DMS53 (cell line): ENCODE measurements at places on chromosomes 16 and 17.
A peak's percentile ranks its signal among the peaks of the same experiment; 100 is the strongest.

DNA sequence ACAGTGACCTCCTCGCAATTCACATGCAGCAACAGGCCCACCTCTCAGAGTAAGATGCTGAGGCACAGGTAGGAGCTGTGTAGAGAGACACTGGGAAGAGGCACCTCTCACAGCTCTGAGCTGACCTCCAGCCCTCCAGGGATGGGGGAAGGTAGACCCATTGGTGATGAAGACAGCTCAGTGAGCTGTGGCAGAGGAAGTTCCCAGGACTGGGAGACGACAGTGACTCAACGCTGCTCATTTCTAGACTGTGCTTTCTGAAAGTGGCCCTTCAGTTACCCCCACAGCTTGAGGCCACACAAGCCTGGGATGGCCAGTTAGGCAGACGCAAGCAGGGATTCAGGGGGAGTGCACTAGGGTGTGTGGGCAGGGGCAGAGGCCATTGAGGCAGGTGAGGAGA lies 2073.2 kb downstream of the TP53TG3F start:
- no peak for DNase-seq

DNA sequence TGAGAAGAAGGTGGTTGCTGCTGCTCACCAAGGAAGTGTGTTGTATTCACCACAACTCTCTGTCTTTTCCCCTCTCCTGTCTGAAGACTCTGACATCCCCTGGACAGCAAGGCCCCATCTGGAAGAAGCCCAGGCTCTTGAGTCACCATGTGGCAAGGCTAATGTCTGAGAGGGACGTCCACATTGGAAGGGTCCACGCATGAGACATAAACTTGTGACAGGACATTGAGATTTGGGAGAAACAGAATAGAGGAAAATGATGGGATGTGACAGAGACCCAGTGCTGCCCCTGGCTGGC lies 176.5 kb downstream of the IRF8 start:
- no peak for DNase-seq

- no peak for DNase-seq
Observed at GRCh38 chr17:18267927-18268711, 7.7 kb downstream of the MIEF2 start.

- DNase-seq: no peak
Observed at GRCh38 chr17:51189628-51190027, 23.4 kb downstream of the NME2 start.

DNA sequence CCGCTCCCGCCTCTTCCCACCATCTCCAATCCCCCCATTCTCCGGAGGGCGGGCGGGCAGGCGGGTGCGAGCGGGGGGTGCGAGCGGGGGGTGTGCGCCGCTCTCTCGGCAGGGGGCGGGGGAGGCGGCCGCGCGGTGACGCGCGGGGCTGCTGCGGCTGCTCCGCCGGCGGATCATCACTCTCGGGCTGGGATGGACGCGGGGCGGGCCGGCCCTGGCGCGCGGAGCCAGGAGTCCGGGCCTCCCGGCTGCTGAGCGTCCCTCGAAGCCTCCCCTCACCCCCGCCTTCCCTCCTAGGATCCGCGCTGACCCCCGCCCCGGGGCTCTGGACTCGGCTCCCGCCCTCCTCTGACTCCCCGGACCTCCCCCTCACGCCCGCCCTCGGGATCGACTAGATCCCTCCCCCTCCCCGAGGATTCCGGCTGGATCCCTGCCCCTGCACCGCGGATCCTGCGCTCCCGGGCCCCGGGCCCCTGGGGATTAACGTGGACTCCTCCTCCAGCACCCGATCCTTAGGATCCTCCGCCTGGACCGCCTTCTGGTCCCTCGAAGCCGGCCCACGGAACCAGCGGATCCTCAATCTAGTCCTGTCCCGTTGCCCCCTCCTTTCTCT lies 946 bp upstream of the TMEM256 start:
- DNase-seq: peak; percentile 92

GRCh38 chr16:68731637-68732036 lies 5.5 kb upstream of the CDH1 start:
- DNase-seq: no peak

DNA sequence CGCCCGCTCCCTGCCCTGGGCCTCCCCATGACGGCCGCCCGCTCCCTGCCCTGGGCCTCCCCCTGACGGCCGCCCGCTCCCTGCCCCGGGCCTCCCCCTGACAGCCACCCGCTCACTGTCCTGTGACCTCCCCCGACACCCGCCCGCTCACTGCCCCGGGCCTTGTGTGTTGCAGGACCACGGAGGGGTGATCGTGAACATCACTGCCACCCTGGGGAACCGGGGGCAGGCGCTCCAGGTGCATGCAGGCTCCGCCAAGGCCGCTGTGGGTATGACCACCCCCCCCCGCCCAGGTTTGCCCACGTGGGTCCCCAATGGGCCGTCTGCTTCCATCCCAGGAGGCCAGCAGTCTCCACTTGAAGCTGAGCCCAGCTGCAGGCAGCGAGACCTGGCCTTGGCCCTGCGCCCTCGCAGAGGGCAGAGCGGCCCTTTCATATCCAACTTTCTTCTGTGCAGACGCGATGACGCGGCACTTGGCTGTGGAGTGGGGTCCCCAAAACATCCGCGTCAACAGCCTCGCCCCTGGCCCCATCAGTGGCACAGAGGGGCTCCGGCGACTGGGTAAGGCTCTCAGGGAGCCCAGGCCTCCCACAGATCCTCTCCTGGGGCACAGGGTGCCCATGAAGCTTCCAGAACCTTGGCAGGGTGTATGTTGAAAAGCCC lies 9.0 kb downstream of the DECR2 start:
- DNase-seq: no peak

DNA sequence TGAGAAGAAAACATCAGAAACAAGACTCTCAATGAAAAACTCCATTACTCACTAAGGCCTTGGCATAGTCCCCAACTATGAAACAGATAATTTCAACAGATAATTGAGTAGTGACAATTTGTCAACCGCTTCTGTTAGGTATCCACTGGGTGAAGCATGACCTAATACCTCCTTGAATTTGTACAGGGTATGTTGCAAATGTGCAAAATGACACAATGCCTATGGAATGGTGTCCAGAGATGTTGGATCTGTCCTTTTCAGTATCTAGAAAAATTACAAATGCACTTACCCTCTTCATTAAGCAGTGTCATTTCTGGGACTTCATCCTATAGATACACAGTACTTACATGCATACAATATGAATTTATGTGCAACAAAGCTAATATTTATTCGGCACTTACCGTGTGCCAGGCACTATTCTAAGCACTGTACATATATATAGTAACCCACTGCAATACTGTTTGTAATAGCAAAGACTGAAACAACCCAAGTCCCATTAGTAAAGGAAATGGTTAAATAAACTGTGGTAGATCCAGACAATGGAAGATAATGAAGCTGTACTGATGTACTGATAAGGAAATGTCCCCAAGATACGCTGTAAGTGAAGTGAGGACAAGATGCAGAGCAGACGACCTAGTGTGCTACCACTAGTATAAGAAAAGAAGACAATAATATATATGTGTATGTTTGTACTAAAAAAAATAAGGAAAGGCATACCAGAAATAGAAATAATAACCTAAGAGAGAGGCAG lies 21.4 kb upstream of the SLC6A4 start:
- no peak for DNase-seq

DNA sequence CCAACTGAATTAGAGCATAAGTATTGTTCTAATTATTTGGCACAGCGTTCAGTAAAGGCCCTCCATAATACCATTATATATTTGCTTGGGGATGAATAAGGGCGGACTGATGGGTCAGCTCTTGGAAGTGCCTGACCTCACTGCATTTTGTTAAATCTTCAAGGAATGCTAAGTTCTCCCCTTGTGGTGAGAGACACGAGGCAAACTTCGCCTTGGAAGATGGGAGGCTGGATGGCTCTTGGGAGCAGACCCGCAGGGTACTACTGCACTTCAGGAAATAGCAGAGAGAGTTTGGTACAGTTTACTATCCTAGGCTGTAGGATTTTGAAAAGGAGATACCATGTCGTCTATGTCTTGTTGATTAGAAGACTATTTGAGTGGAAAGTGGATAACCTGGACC lies 87.0 kb upstream of the RPRML start:
- no peak for DNase-seq

GRCh38 chr17:73735245-73735644 lies 91.0 kb upstream of the SDK2 start:
- DNase-seq: no peak

- DNase-seq: peak; percentile 79
Observed at GRCh38 chr16:19886073-19886941, 1.7 kb upstream of the GPRC5B start.

DNA sequence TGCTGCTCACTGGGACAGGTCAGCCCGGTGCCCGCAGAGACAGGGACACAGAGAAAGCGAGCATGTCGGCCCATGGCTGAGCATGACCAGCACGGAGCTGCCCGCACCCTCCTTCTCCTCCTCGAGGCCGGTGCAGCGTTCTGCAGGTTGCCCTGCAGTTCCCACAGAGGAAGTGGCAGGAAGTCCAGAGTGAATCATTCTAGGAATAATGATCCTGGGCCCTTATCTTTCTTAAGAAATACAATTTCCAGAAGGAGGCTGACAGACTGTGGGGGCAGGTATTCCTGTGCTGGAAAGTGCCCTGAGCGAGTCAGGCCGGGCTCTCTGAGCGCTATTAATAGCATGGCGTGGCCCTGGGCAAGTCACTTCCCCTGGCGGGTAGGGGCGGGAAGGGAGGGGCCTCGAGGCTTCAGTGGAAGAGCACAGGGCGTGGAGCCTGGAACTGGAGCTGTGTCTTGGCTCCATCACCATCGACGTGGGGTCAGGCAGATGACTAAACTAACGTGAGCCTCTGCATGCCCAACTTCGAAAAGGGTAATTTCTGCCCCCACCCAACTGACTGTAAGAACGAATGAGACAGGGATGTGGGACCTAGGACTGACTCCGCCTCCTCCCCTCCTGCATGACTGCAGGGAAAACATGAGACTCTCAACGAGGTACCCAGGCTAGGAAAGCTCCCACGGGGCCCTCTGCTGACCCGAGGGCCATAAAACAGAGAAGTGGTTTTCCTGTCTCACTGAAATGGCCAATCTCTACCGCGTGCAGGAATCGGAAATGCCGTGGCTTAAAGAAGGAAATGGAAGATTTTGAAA lies 9.8 kb downstream of the TMEM204 start:
- peak; percentile 39 for DNase-seq

GRCh38 chr17:44933824-44934744 lies 13.5 kb downstream of the KIF18B start:
- no peak for DNase-seq

GRCh38 chr17:46154151-46154816 lies 38.9 kb downstream of the KANSL1 start:
- peak; percentile 60 for DNase-seq

- DNase-seq: no peak
Observed at GRCh38 chr17:12637015-12637414, 28.7 kb upstream of the MYOCD start.

DNA sequence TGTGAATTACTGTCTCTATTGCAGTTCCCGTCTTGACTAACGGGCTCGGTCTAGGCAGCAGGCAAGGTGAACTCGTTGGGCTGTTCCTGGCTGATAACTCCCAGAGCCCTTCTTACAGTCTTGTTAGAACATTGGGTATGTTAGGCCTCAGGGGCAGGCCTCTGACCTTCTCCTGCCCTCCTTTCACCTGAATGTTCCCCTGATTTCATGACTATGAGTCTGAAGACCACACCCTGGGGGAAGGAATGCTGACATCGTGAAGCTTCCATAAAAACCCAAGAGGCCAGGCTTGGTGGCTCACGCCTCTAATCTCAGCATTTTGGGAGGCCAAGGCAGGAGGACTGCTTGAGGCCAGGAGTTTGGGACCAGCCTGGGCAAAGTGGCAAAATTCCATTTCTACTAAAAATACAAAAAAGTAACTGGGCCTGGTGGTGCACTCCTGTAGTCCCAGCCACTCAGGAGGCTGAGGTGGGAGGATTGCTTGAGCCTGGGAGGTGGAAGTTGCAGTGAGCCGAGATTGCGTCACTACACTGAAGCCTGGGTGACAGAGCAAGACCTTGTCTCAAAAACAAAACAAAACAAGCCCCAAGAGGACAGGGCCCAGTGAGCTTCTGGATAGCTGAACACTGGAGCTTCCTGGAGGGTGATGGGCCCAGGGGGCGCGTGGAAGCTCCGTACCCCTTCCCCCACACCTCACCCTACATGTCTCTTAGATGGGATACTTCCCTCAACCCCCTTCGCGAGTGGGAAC lies 47.8 kb upstream of the FBXO47 start:
- DNase-seq: no peak

DNA sequence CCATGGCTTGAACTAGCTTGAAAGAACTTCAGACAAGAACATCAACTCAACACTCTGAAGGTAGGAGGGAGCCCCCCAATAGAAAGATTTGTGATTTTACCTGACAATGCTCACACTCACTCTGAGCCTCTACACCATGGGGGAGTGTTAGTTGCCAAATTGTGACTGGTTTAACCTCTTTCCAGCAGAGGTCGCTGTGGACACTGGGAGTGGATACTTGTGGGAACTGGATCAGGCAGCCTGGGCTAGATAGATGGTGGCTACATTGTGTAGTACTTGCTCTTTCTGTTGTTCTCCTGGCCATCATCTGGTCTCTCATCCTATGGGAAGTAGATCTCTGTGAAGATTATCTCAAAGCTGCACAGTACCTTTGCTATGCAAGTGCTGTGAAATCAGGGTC lies 2.9 kb downstream of the SMPD3 start:
- DNase-seq: peak; percentile 88

DNA sequence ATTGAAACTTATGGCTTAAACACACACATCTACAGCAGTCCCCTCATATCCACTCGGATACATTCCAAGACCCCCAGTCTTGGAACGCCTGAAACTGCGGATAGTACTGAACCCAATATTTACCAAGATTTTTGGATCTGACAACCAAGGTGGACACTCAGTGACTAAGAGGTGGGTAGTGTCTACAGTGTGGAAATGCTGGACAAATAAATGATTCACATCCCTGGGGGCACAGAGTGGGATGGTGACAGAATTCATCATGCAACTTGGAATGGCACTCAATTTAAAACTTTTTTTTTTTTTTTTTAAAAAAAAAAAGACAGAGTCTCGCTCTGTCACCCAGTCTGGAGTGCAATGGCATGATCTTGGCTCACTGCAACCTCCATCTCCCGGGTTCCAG lies 54.2 kb upstream of the TRAP1 start:
- DNase-seq: no peak

DNA sequence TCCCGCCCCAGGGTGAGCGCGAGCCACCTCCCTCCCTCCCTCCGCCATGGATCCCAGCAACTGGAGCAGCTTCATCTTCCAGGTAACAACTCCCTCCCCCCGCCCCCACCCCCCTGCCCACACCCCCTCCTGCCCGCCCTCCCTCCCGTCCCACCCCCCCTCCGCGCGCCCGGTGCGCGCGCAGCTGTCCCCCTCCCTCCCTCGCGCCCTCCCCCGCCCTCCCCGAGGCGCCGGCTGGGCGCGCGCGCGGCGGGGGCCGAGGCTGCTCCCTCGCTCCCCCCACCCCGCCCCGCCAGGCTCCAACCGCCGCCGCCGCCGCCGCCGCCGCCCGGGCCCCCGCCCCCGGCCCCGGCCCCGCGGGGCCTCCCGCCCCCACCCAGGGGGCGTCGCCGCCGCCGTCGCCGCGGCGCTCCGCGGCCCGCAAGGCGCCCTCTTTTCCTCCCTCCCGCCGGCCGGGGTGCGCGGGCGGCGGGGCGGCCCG lies at the start of gene MAZ:
TSS of gene MAZ (plus strand) at position 431 of the 481 bp plus-strand sequence. CDS start 173 bp downstream, outside the sequence.
- no peak for DNase-seq

DNA sequence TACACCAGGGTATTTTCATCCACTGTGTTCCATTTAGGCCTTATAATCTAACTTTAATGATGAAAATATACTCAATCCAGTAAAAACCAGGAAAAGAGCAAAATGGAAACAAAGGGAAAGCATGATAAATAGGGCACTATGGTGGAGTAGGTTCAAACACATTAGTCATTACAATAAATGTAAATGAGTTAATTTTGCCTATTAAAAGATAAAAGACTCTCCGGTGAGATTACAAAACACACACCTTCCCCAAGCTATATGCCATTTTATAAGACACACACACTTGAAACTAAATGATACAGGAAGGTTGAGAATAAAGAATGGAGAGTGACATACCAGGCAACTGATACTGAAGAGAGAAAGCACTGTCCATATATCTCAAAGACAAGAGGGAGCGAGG lies 10.0 kb downstream of the PPL start:
- DNase-seq: no peak
